ENCODE measurements at places on chromosomes 2 and 18.

GRCh38 chr2:128565441-128565840 is 246.8 kb upstream of the HS6ST1 start:
- DNase-seq = peak; percentile 72

DNA sequence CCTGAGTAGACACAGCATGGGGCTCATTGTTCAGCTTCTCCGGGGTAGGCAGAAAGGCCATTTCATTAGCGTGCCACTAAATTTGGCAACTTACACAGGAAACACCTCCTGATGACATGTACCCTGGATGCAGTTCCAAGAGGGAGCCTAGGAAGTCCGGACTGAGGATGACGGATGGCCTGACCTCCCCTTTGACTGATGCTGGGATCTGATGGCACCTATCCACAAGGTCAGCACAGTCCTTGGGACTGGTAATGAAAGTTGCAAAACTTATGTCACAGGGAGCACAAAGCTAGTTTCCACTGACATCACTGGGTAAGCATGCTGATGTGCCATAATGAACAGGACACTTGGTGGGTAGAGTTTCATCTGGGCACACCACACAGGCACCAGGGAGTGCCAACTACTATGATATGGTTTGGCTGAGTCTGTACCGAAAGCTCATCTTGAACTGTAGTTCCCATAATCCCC is 126.7 kb upstream of the ARL4C start:
- DNase-seq = peak; percentile 82

- DNase-seq = no peak
Measured at GRCh38 chr2:216491793-216492596, 6.6 kb upstream of the RPL37A start.

DNA sequence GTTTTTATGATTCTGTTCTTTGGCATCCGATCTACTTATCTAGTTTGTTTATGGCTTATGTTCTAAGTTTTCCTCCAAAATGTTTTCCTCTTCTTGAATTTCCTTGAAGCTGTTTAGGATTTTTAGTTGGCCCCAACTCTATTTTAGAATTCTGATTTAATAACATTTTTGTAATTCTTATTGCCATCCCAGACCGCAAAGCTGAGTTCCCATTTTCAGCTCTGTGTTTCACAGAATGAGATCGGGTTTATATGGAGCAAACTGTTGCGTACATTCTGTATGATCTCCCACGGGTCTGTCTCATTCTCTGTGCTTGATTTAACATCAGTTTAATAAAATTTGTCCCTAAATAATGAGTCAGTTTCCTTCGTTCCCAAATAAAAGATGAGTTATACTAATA is 59.3 kb downstream of the DPP4 start:
- DNase-seq = no peak

- no peak for DNase-seq
Measured at GRCh38 chr2:47024046-47024445, 108.4 kb upstream of the MCFD2 start.

DNA sequence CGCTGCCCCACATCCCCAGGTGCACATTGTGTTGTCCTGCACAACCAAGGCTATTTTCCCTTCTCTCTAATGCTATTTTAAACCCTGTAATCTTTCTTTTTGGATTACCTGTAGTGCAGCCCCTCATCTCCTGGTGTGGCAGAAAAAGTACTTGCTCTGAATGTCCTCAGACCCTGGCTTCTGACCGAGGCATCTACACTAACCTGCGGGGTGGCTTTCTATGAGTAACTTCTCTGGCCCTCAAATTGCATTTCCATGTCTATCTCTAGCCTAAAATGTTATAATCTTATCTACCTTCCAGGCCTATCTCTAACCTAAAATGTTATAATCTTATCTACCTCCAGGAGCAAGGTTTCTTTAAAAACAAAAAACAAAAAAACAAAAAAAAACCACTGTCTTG is 18.2 kb upstream of the SP5 start:
- DNase-seq = peak; percentile 75

Data from esophagus muscularis mucosa (tissue), 4 donors.